ENCODE measurements at places on chromosomes 7 and 10.

GRCh38 chr10:17199351-17199804 is 2.1 kb downstream of the TRDMT1 start:
- DNase-seq, result no peak

- no peak for DNase-seq
Observed at GRCh38 chr10:100882671-100883311, 30.0 kb upstream of the SLF2 start.

DNA sequence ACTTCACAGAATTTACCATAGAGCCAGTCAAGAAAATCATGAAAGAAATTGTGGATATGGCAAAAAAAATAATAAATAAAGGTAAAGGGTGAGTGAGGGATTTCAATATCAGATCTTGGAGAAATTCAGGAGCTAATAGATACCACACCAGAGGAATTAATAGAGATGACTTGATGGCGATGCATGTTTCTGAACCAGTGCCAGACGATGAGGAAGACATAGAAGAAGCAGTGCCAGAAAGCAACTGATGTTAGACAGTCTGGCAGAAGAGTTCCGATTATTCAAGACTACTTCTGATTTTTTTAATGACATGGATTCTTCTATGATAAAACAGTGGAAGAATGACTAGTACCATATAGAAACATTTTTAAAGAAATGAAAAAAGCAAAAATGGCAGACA is 314.7 kb downstream of the BICC1 start:
- DNase-seq, result no peak

- DNase-seq, result no peak
Observed at GRCh38 chr7:30436046-30436445, 42.5 kb downstream of the NOD1 start.

- DNase-seq, result no peak
Observed at GRCh38 chr10:118409295-118409694, 67.2 kb upstream of the FAM204A start.

GRCh38 chr10:13593535-13593934 is 6.8 kb downstream of the PRPF18 start:
- DNase-seq, result no peak

DNA sequence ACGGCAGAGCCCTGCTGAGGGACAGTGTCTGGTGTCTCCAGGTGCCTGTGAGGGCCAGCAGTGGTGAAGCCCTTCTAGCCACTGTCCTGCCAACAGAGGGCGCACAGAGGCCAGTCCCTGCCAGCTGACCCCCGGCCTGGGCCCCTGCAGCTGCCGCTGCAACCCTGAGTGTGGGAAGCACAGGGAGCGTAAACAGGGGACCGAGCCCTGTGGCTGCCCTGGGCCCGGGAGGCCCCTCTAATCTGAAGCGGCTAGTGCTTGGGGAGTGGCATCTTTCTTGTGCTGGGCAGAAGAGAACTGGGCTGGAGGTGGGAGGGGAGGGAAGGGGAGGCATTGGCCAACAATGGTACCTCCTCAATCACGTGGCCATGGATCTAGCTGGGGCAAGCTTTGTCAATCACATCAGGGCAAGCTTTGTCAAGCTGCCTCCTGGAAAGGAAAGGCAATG is 34.6 kb downstream of the TRIM8 start:
- peak; percentile 85 for DNase-seq

GRCh38 chr7:150791304-150791703 is 8.9 kb downstream of the TMEM176B start:
- DNase-seq, result no peak

- DNase-seq, result no peak
Observed at GRCh38 chr10:77177589-77177988, 460.0 kb downstream of the KCNMA1 start.

GRCh38 chr10:43284341-43284910 is 17.6 kb upstream of the RASGEF1A start:
- no peak for DNase-seq

DNA sequence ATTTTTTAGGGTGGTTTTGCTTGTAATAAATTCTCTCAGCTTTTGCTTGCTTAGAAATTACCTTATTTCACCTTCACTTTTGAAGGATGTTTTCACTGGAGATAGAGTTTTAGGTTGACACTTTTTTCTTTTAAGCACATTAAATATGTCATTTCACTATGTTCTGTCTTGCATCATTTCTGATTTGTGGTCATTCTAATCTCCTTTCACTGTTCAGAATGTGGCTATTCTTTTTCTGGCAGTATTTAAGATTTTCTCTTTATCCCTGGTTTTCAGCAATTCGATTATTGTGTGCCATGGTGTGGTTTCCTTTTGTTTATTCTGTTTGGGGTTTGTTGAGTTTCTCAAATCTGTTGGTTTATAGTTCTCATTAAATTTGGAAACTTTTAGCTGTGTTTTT is 1065.6 kb downstream of the KCNMA1 start:
- no peak for DNase-seq

DNA sequence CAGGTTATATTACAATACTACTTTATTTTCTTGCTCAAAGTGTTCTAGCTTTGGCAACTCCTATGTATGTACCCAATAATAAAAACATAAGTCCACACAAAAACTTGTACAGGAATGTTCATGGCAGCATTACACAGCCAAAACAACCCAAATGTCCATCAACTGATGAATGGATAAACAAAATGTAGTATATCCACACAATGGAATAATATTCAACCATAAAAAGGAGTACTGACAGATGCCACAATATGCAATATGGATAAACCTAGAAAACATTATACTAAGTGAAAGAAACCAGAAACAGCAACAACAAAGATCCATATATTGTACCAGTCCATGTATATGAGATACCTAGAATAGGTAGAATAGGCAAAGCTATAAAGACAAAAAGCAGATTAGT is 21.0 kb downstream of the PPA1 start:
- DNase-seq, result no peak

- DNase-seq, result no peak
Observed at GRCh38 chr7:136655414-136655813, 213.0 kb upstream of the CHRM2 start.

GRCh38 chr7:124086843-124087242 is 54.0 kb upstream of the TMEM229A start:
- no peak for DNase-seq

DNA sequence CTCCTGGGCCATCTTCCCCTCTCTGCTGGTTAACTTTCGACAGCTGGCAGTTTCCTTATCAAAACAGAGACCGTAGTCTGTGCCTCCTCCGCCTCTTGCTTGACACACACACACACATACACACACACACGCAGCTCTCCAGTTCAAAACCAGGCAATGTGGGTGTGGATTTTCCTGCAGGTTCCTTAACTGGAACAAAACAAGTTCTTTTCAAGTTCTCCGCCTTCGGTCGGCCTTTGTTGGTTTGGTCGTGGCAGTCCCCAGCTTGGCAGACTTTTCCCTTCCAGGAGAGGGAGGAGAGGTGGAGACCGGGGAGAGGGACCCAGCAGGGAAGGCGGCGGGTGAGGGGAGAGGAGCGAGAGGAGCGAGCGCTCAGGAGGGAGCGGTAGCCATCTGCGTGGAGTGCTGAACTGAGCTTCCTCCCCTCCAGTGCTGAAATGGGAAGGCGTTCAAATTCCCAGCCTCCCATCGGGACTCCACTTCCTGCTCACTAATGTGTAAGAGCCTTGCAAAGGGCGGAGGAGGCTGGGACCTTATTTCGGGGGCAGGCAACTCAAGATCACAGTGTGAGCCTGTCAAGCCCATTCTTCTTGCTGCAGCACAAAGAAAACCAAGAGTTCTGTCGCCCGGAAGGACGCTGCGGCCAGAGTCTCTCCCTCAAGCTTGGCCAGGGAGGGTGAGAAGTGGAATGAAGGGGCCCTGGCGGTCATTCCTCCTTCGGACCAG is 120.6 kb downstream of the PRPF18 start:
- peak; percentile 56 for DNase-seq

DNA sequence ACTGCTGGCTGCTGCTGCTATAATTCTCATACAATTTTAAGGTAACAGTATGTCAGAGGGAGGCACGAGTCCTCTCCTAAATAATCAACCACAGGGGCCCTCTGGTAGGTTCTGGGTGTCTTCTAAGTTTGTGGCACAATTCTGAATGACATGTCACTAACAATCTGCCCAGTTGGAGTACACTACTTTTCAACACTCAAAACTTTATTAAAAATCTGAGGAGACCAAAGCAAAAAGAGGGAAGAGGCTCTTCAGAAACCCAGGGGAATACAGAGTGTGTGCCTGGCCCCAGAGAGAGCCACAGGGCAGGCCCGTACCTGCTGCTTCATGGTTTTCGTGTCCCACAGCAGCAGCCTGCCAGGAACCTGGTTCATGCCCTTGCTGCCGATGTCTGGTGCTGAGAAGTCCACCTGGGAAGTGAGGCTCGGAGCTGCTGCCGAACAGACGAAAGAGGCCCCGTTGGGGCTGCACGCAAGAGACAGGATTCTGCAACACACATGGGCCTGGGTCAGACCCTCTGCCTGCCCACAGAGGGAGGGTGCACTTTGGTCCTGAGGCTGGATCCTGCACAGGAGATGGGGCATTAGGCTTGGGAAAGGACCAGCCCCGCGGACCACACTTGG is 18.3 kb downstream of the WDR91 start:
- DNase-seq, result no peak

- no peak for DNase-seq
Observed at GRCh38 chr7:25075459-25075858, 49.6 kb downstream of the CYCS start.

GRCh38 chr7:121406944-121407343 is 10.8 kb upstream of the FAM3C start:
- DNase-seq, result no peak

DNA sequence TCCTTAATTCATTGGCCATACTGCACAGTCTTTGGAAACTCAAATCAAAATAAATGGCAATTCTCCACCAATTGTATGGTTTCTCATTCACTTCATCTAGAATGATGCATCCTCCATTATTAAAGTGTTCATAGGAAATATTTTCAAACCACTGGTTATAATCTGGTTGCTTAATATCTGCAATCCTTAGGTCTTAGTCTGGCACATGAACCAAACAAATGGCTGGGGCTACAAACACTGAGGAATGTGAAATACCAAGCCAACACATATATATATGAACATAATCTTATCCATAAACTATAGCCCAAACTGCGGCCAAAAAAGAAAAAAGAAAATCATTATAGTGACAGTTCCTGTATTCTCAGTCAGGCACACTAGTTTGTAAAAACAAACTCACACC is 5.7 kb upstream of the MSS51 start:
- no peak for DNase-seq

DNA sequence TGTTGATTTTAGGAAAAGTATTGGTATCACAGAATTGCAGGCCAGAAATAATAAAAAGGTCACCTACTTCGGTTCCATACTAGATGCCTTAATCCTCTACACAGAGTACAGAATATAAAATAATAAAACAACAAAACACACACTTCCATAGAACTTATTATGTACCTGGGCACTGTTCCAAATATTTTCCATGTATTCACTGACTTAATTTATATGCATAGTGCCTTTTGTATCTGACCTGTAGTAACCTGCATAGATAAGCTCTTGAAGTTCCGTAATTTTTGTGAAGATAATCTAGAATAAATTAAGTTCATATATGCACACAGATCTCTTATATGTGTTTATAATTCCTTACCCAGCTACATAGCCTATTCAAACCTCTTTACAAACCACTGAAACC is 78.3 kb downstream of the RAPGEF5 start:
- DNase-seq, result no peak

DNA sequence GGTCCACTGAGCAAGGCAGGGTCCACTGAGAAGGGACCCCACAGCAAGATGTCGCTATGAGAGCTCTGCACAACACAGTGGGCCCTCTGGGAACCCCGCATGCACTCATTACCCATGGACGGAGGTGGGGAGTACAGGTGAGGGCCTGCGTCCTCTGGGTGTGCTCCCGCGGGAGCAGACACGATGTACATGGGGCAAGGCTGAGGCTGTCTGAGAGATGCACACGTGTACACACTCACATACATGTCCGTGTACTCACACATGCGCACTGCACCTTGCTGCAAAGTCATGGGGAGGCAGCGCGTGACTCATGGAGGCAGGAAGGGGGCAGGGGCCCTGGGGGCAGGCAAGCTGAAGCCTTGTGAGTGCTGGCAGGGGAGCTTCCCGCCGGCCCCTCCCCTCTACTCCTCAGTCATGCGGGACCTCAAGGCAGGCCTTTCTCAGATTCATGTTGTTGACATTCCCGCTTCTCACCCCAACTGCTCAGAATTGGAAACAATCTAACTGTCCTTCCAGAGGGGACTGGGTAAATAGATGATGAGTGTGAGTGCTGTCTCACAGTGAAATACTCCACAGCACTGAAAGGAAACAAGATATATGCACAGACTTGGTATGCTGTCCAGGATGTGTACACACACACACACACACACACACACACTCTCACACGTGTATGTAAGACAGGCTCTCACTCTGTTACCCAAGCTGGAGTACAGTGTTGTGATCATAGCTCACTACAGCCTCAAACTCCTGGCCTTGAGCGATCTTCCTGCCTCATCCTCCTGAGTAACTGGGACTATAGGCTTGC is 40.0 kb downstream of the GOLGA7B start:
- no peak for DNase-seq

- no peak for DNase-seq
Observed at GRCh38 chr7:26490640-26491624, 199.3 kb downstream of the SNX10 start.

GRCh38 chr10:14008740-14009080 is 322.0 kb downstream of the FRMD4A start:
- DNase-seq, result no peak

- no peak for DNase-seq
Observed at GRCh38 chr7:152527610-152528032, 91.8 kb upstream of the KMT2C start.

DNA sequence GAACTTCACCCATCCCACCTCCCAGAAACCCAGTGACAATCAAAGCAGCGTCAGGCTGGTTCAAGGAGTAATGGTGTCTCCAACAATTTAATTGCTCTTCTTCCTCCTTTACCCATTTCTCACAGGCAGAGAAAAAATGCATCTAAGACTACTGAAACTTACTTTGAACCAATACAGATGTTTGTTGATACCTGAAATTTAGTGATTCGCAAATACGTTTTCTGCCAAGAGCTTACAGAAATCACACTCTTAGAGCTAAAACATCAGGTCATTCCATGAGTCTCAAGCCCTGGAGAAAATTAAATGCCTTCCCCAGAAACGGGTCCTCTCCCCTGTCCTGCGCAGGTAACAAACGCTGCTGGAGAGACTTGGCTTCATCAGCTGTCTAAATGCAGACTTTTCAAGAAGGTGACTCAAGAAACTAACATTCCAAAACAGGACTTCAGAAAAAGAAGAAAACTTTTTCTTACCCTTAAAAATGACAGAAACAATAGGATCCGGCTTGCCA is 443 bp downstream of the MYOF start:
- no peak for DNase-seq

DNA sequence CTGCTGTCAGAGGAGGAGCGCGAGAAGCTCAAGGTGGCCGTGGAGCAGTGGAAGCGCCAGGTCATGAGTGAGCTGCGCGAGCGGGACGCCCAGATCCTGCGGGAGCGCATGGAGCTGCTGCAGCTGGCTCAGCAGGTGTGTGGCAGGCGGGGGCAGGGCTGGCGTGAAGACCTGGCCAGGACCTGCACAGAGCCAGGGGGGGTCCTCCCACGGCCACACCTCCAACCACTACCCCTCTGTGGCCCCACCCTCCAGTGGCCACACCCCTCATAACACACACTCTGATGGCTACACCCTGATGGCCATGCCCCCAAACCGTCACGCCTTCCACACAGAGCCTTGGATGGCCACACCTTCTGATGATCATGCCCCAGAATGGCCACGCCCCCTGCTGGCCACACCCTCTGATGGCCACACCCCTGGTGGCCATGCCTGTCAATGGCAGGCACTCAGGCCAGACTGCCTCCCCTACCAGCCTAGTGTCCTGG is 23.4 kb upstream of the DPYSL4 start:
- no peak for DNase-seq

All from globus pallidus (tissue), 1 donor.